ENCODE measurements at places on chromosomes 11 and 22.

GRCh38 chr11:104404231-104405175 lies 240.6 kb upstream of the PDGFD start:
- DNase-seq: no peak

GRCh38 chr22:35353318-35353717 lies 27.6 kb upstream of the HMOX1 start:
- no peak for DNase-seq

DNA sequence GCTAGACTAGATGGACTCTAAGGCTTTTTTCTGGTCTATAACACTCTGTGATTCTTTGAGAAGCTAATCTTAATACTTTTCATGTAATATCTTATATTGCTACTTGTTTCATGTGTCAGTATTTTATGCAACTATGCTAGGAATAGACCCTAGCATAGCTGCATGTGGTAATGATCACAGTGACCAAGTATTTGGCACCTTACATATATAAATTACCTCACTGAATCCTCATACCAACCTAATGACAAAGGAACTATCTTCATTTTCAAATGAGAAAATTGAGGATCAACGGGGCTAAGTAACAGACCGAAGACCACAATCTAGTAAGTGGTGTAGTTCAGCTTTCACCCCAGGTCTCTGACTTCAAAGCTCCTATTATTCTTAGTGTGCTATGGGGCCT lies 327.3 kb upstream of the PITPNB start:
- DNase-seq: no peak

DNA sequence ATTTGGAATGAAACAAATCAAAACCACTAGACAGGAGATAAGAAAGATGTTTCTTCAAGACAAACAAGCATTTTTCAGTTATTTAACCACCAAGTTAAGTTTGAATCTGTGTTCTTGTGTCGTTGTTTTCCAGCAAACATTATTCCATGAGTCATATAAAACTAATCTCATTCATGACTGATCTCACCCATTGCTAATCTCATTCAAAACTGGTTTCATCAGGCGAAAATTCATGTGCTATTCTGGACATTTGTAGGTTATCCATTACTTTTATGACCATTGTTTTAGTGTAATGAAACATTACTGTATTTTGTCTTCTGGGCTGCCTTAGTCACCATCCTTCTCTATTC lies 221.8 kb downstream of the DDX10 start:
- no peak for DNase-seq

GRCh38 chr11:47843361-47844055 lies 4.6 kb downstream of the NUP160 start:
- DNase-seq: no peak

- DNase-seq: no peak
Observed at GRCh38 chr22:44759430-44760310, 7.3 kb downstream of the ARHGAP8 start.

GRCh38 chr11:92071660-92072059 lies 153.0 kb upstream of the FAT3 start:
- no peak for DNase-seq
